Stimulated activated CD8-positive, alpha-beta memory T cell treated with anti-CD3 and anti-CD28 coated beads, Interleukin-4, amount 100 ng/mL, for 24 hours (primary cell): ENCODE measurements at places on chromosomes 5 and 9.

DNA sequence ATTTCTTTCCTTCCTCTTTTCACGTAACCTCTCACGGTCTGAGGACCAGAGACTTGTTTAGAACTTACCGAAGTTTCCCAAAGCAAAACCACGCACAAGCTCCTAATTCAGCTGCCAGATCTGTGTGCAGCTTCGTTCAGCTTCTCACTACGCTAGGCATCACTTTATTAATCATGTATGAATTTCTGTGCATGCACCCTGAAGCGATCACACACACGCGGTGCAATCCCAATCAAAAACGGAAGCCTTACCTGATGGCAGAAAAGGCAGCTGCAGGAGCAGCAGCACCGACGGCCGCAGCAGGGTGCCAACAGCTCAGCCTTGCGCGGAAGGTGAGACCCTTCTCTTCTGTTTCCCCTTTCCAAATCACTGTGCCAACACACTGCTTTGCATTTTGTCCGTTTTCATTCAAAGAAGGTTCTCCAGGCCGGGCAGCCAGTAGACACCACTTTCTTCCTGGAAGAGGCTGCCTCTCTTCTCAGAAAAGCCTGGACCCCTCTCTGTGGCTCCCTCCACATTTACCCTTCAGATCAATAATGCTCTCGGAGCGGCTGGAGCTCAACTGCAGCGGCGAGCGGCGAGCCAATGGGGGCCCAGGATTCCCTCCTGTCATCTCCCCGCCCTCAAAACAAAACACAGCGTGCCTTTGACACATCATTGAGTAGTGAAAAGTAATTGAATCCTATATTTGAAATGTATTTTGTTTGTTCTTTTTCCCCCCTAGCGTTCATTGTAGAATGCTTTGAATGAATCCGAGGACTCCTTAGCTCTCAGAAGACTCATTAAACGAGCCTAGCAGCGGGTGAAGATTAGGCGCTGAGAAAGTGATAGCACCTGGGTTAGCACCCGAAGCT, at the start of gene CDH12:
Gene CDH12 (minus strand): TSS at position 538 of the 854 bp plus-strand sequence.
- no peak for DNase-seq

DNA sequence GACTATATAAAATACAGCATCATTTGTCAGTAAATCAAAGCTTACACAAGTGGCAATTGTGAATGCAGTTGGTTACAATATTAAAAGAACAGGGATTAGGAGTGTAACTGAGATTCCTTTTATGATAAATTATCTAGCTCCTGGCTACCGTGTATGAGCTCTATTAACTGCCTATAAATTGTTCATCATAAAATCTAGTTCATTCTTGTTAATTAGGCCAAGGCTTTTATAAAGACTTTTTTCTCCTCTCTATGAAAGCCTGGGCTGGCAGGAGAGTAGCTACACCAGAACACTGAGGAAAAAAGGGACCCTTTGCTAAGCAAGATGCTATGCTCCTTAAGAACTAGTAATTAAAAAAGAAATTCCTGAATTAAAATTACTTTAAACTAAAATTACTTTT, 132.4 kb upstream of the MEF2C start:
- no peak for DNase-seq

DNA sequence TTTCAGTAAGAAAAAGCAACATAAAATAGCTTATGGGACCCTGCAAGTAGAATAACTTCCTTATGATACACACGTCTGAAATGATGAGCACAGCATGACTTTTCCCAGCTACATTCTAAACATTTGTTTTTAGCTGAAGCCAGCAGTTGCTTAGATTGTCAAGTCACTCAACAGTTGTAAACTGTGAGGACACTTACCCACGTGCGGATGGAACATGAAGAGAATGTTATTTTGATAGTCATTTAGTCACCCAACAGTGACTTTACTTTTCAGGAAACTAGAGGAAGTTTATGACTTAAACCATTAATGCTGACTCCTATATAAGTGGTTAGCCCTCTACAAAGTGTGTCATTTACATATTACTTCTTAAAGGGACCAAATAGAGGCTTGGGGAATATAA, 3.0 kb downstream of the HACD4 start:
- DNase-seq: no peak

DNA sequence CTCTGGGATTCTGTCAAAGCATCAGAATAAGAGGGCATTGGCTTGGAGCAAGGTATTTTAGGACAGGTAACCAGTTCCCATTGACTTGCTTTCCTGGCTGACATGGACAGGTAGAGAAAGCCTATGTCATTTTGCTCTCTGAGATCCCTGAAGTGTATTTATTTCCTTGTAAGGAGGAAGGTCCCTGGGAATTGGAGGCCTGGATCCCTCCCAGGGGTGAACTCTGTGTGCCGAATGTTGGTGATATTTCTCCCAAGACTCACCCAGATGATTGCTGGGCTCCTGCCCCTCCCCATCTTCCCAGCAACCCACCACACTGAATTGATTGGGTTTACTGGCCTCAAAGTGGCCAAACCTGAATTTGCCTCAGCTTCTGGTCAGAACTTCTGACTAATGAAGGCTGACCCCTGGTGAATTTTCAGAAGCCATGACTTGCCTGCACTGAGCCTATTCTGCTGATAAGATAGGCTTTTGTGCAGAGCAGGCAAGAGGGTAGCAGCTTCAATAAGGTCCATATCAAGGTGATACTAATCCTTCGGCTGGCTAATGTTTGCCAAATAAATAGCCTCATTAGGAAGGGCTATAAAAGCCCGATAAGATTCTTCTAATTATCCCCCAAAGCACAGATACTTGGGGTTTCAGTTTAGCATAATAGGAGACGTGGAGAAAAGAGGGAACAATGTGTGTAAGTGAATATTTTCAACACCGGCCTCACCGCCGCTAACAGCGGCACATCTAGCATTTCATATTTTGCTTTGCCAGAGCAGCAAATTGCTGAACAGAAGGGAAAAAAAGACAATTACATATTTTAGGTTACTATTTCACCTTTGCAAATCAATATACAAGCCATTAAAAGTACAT, 152.9 kb upstream of the PITX1 start:
- no peak for DNase-seq

GRCh38 chr5:142425286-142426065, 100.7 kb upstream of the SPRY4 start:
- DNase-seq: no peak

- no peak for DNase-seq
These were observed 26.9 kb downstream of the TNIP1 start for GRCh38 chr5:151053796-151054462.

DNA sequence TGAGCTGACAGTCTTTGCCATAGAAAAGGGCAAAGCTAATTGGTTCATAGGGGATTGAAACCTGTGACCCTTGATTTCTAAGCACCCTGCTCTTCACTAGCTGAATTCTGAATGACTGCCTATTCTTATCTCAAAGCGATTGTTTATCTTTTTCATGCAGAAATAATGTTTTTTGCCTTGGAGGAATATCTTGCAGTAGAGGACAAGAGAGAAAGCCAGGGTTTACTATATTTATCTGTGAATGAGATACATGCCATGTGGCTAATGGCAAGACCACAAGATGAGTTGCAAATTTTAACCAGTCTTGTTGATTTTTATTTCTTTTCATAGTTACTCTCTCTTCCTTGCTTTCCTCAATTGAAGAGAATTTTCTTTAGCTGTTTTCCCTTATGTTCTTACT, 185.0 kb downstream of the CNTLN start:
- no peak for DNase-seq

DNA sequence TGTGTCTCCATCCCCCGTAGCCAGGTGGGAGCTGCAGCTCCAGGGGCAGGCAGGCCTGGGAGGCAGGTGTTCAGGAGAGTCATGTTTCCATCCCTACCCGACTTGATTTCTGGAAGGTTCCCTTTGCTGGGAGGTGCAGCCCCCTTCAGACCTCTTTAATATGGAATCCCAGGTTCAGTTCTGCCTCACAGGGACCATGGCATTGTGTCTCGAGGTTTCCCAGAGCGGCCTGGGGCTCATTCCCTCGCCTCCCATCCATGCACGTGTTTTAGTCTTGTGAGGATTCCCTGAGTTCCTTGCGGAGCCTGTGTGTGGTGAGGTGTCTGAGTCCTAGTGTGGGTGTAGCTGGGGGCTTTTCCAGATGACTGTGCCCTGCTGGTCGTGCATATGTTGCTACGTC, 16.5 kb upstream of the AHRR start:
- DNase-seq: no peak

DNA sequence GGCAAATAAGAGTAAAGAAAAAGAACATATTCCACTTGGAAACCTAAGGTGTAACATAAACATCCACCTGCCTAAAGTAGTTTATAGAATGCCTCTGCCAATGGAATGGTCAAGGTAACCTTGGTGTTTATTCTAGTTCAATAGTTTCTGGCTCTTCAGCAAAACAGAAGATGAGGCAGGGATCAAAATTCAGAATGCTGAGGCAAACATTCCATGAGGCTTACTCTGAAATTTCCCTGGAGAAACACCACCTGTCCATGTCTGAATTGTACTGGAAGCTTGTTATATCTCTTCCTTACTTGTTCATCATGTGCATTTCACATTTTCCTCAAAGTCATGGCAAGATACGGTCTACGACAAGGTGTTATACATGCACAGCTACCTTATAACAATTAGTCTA, 1862.4 kb upstream of the ACO1 start:
- no peak for DNase-seq

- no peak for DNase-seq
These were observed 364.2 kb upstream of the PDE4D start for GRCh38 chr5:60257596-60258271.

DNA sequence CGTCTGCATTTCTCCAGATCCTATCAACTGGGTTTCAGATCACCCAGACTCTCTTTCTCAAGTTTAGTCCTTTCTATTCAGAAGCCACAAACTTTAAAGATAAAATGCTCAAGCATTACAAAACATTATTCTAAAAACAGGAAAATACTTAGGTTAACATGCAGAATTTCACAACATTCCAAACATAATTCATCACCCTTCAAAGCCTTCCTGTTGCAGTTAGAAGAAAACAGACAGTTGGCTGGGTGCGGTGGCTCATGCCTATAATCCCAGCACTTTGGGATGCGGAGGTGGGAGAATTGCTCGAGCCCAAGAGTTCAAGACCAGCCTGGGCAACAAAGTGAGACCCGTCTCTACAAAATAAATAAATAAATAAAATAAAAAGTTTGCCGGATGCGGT, 7.7 kb upstream of the OCLN start:
- no peak for DNase-seq

GRCh38 chr5:124576848-124577409, 169.5 kb downstream of the ZNF608 start:
- DNase-seq: no peak

DNA sequence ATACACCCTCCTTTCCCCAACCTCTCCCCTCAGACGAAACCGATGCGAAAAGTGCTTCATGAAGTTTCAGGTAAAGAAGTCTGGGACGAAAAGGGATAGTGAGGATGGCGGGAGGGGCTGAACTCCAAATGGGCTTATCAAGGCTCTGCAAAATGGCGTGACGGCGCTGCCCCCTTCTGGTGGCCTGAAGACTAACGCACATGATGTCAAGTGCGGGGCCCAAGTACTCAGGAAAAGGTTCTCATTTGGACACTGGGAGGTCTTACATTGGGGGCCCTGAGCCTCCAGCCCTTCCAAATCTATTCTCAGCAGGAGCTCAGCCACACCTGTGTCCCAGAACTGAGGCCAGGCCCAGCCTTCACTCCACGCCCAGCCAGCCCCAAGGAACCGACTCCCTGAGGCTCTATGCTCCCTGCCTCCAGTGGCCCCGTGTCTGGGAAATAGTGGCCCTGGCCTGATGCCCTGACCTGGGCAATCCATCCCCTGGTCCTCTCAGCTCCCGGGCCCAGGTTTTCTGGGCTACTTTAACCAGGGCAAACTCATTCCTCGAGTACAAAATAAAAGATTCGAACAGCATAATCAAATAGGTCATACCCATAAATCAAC, 119.9 kb downstream of the KCNIP1 start:
- DNase-seq: peak; percentile 11

- DNase-seq: no peak
These were observed 111.1 kb downstream of the ASTN2 start for GRCh38 chr9:117303643-117304230.

DNA sequence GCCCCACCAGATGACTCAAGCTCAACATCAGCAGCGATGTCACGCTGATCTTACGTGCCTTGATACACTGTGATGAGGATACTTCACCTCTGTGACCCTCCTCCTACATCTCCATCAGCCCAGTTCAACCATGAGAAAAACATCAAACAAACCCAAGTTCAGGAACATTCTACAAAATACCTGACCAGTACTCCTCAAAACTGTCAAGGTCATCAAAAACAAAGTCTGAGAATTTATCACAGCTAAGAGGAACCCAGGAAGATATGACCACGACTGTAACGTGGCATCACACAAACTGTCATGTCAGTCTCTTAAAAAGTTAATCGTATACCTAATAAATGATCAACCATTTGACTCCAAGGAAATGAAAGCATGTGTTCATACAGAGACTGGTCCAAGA, 90.8 kb downstream of the COL23A1 start:
- no peak for DNase-seq

- no peak for DNase-seq
These were observed 913.1 kb downstream of the EFNA5 start for GRCh38 chr5:106757672-106758071.

GRCh38 chr5:116563736-116564308, 10.8 kb downstream of the SEMA6A start:
- DNase-seq: no peak

DNA sequence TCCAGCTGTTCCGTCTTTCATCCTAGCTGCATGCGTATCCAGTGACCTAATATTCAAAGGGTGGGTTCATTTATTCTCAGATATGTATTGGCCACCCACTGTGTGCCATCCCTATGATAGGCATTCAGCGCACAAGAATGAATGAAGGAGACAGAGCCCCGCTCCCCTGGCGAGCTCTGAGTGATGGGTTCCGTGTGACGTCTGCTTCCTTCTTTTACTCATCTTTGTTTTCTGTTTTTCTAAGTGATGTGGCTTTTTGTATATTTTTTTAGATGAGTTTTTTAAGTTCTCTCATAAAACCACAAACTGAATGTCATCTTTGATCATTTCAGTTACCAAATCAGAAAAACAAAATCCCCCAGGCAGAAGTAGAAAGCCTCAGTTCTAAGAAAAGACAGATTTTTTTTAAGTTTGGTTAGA, 168.3 kb upstream of the OTULINL start:
- no peak for DNase-seq

DNA sequence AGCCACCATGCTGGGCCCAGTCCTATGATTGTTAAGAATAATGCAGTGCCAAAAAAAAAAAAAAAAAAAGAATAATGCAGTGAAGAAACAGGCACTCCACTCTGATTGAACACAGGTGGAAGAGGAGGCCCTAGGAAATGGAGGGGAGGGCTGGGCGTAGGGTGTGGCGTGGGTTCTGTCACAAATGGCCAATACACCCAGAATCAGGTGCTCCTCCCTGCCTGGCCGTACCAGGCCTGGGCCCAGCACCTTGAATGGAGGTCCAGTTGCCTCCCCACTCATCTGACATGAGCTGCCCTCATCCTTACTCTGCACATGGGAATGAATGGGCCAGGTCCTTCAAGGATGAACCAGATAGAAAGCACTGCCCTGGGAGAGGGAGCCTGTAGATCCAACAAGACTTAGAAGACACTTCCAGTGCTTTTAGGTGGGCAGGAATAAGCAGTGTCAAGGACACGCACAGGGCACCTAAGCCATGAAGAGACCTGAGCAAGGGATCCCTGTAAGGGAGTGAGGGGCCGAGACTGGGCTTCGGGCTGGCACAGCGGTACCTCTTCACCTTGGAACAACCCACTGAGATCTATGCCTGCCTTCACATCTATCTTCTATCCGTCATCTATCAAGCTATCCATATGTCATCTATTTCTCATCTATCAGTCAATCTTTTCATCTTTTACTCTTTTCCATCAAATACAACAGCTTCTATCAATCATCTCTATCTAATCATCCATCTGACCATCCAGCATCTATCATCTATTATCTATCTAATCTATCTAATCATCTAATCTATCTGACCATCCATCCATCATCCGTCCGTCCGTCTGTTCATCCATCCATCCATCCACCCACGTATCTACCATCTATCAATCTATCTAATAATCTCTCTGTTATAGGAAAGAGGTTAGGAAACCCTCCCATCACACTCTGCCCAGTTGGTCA, 15.9 kb downstream of the NINJ1 start:
- no peak for DNase-seq
